Choroid plexus epithelial cell (primary cell): ENCODE measurements at places on chromosomes 13 and 19.

- peak; percentile 40 for DNase-seq
These were observed 7.5 kb downstream of the THAP8 start for GRCh38 chr19:36046443-36047050.

GRCh38 chr19:13629687-13630357 is 123.5 kb upstream of the CACNA1A start:
- peak; percentile 10 for DNase-seq

GRCh38 chr13:44932850-44933251 is 56.4 kb downstream of the NUFIP1 start:
- peak; percentile 79 for DNase-seq

GRCh38 chr19:16825312-16826052 is 3.7 kb upstream of the SIN3B start:
- peak; percentile 85 for DNase-seq

- peak; percentile 15 for DNase-seq
These were observed 62.9 kb upstream of the OXGR1 start for GRCh38 chr13:97057176-97057575.

DNA sequence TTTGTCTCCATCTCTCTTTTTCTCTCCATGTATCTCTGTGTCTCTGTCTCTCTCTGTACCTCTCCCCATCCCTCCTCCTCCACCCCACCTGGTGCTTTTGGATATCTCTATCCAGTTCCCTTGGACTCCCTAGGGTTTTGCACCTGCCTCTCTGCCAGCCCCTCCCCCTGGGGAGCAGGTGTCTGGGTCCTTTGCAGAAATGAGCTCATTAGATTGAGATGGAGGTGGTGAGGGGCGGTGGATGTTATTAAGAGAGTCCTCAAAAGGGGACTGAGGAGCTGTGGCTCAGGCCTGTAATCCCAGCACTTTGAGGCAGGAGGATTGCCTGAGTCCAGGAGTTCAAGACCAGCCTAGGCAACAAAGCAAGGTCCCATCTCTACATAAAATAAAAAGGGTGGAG is 2.1 kb downstream of the KCNN4 start:
- no peak for DNase-seq

- DNase-seq: no peak
These were observed 59.5 kb downstream of the ZIC5 start for GRCh38 chr13:99911965-99912566.
